ENCODE measurements at places on chromosomes 12 and 14. TPM values are rescaled to one million over a fixed set of nuclear protein-coding genes. Genes with fewer than 3 reads are reported as not detected.

- DNase-seq = no peak
Measured at GRCh38 chr14:39140170-39140569, 26.0 kb downstream of the GEMIN2 start.

DNA sequence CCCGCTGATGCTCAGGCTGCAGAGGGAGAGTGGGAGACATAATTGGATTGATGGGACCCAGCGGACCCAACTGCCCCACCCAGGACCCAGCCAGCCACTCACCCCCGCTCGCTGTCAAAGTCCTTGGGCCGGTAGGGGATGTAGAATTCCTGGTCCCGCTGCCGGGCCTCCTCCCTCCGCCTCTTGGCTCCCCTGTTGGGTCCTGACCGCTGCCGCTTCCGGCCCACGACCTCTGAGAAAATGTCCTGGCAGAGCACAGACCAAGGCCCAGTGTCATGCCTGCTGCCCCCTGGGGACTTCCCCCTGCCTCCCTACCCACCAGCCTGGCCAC is 13.5 kb downstream of the CFAP73 start:
- DNase-seq = no peak

Gene CARMIL3
- polyA plus RNA-seq = 0.10 TPM

- no peak for DNase-seq
Measured at GRCh38 chr14:102182936-102183619, 43.4 kb downstream of the WDR20 start.

GRCh38 chr12:9073076-9073475 is 42.6 kb downstream of the A2M start:
- DNase-seq = no peak
